ENCODE measurements at places on chromosomes 12 and 14.

GRCh38 chr14:54691525-54692283, 124.8 kb downstream of the SAMD4A start:
- peak; percentile 66 for DNase-seq

DNA sequence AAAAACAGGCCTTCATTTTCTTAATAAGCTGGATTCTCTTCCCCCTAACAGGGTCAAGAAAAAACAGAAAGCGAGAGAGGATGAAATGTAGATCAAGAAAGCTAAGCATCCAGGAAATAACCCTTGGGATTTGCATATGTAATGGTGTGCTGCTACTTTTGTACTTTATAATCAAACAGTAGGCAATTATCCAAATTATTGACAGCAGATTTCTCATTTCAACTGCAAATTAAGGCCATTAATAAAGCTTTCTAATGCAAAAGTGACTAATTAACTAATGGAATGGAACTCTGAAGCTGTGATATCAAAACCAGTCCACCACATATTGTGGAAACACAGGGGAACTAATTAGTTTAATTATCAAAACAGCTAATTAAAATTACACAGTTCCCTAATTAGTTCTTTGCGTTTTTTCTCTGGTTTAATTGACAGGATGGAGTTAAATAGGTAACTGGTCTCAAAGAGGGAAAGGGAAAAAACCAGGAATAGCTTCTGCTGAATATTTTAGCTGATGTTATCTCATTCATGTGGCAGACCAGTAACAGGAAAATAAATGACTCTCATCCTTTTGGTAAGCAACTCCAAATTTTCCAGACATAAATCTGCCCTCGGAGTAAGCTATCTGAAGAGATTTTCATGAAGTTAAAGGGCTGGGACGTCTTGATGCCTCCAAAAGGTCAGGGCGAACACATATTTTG, 182.7 kb upstream of the LMO3 start:
- no peak for DNase-seq

DNA sequence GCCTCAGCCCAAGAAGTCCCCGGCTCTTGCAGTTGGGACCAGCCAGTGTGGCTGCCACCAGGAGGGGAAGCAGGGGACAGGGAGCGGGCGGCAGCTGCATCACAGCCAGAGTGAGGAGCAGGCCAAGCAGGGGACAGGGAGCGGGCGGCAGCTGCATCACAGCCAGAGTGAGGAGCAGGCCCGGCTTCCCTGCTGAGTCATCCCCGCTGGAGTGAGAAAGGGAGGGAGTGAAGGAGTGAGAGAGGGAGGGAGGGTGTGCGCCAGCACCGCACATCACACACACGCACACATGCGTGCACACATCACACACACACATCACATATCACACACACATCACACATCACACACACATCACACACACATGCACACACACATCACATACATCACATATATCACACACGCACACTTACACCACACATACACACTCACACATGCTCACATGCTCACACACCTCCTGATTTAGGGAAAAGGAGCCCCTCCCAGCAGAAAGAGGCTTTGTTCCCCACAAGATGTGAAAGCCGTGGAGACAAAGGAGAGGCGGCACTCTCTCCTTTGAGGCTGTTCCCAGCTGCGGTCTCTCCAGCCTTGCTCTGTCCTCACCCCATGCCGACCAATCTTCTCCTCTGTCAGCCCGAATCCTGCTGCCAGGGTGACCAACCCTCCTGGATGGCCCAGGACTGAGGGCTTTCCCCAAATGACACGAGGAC, 16.7 kb upstream of the ZDHHC22 start:
- DNase-seq = peak; percentile 68

- peak; percentile 44 for DNase-seq
Measured at GRCh38 chr12:103884316-103884715, 43.3 kb upstream of the NT5DC3 start.

GRCh38 chr12:120075034-120075616, 41.4 kb downstream of the RAB35 start:
- no peak for DNase-seq

DNA sequence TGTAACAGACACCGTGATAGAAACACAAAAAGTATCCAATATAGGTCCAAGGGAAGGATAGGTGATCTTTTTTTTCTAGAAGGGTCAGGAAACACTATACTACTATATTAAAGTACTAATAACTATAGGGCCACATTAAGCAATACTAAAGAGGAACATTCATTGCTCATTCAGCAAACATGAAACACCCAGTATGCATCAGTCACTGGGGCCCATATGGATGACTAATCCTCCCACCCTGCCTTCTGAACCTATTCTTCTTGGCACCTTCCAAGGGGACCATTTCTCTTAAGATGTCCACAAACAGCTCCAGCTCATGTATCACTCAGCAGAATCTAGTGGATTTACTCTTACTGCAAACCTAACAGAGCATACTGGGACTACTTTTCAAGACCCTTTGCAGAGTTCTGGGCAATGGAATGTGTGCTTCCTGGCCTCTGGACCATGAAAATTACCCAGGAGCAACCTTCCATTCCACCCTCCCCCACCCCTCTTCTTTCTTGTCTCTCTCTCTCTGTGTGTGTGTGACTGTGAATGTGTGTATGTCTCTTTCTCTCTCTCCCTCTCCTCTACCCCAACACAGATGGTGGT, 187.9 kb downstream of the EPS8 start:
- peak; percentile 89 for DNase-seq

- DNase-seq = peak; percentile 44
Measured at GRCh38 chr12:80264386-80264785, 165.0 kb downstream of the OTOGL start.
